ENCODE measurements at places on chromosomes 16 and 17.
A peak's percentile ranks its signal among the peaks of the same experiment; 100 is the strongest.

DNA sequence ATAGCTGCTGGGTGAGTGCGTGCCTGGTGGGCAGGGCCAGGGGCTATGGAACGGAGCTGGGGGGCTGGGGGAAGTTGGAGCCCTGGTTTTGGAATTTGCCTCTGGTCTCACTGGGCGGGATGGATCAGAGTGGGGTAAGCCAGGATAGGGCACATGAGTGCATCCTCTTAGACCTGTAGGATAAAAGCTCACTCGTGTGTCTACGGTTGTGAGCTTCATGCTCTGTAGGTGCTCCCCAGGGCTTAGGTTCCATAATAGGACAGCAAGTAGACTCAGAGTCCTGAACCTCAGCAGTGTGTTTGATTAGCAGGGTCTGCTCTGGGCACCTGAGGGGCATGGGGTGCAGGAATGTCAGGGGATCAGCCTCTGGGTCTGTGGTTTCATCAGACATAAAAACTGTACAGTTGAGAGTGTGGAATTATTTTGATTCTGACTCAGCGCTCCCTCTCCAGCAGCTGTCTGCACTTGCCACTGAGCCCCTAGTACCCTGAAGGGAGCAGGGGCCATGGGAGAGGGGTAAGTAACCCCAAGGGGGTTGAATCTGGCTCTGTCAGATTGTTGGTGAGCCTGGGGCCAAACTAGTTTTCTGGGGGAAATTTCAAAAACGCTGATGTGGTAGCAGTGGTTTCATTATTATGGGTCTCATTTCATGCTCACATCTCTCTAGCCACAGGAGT is 84.2 kb upstream of the LGALS9 start:
- no peak for DNase-seq

DNA sequence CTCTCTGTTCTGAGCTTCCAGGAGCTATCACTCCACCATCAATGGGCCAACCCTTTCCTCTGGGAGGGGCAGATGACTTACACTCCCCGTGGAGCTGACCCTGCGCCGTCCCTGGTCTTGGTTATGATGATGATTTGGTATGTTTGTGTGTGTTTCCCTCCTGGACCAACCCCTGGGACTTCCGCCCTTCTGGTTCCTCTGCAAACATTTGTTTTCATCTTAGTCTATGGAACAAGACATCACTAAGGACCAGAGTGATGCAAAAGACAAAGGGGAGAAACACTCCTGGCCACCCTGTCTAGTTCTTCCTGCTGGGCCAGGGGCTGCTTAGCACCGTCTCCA is 13.7 kb downstream of the CBX4 start:
- no peak for DNase-seq

DNA sequence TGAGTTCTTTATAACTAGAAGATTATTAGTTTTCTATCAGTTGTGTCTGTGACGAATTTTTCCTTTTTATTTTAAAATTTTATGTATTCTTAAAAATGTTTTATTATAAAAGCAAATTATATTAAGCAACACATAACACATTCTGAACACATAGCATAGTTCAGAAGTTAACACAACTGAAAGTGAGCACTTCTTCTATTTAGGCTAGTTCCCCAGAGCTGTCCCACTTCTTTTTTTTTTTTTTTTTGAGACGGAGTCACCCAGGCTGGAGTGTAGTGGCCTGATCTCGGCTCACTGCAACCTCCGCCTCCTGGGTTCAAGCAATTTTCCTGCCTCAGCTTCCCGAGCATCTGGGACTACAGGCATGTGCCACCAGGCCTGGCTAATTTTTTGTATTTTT is 37.7 kb upstream of the ALDH3A2 start:
- DNase-seq: no peak

- peak; percentile 63 for DNase-seq
Measured at GRCh38 chr17:65366102-65366844, 195.2 kb downstream of the AXIN2 start.

DNA sequence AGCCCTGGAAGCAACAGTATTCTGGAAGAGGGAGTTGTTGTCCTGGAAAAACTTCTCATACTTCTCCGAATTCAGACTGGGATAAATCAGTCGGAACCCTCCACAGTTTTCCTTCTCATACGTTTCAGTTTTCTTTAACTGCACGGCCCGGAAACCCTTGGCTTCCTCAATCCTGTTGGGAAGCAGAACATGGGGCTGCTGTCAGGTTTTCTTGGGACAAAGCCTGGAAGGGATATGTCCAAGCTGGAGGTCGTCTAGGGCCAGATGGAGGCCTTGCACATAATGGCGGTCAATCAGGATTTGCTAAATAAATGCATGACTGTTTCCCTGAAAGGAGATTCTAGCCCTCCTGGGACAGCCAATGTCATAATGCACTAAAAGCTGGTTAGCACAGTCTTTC is 29.2 kb downstream of the TTLL6 start:
- no peak for DNase-seq

DNA sequence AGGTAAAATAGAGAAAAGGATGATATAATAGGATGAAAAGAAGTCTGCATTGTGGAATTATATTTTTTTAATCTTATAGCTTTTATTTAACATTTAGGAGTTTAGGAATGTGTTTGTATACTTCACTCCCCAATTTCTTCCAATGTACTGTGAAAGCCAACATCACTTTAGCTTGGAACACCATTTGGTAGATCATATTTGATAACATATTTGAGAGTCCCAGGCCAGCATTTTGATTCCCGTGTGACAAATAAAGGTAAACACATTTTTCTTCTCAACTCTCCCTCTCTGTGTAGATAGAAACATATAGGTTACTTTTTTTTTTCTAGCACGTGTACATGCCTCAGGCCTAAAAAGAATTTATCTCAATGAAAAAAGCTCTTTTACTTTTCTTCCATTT is 1551.3 kb downstream of the CDH8 start:
- no peak for DNase-seq
